ENCODE measurements at places on chromosomes 1 and 21.

GRCh38 chr1:113243529-113243928 lies 146.8 kb upstream of the MAGI3 start:
- no peak for DNase-seq

DNA sequence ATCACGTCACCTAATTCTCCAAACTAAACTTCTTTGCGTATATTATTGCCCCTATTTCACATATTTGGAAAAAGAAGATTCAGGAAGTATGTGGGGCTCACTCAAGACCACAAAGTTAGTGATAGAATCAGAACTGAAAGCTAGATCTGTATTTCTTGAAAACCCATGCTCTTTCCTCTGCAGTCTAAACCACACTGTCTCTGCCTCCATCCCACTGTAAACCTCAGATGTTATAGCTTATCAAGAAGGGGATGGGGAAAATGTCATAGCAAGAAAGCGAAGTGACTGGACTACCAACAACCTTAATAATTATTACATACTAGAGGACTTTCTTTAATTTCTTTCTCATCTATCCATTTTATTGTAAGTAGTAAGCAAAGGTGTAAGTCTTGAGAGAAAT lies 257.7 kb upstream of the SGIP1 start:
- DNase-seq = no peak

DNA sequence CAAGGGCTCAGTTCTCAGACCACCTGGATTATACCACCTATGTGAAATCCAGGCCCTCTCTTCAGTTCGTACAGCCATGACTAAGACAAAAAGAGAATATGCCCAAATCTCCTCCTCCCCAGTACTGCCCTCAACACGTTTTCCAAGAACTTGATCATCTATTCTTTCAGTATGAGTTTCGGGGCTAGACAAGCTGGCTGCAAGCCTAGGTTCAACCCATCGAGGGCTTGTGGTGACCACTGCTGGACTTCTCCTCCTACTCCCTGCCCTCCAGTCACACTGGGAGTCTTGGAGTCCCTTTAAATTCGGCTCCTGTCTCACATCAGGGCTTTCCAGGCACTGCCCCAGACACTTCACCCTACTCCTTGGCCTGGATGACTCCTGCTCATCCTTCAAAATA lies 352.3 kb downstream of the KCNH1 start:
- no peak for DNase-seq

- no peak for DNase-seq
Measured at GRCh38 chr1:6466751-6467150, 778 bp upstream of the TNFRSF25 start.

DNA sequence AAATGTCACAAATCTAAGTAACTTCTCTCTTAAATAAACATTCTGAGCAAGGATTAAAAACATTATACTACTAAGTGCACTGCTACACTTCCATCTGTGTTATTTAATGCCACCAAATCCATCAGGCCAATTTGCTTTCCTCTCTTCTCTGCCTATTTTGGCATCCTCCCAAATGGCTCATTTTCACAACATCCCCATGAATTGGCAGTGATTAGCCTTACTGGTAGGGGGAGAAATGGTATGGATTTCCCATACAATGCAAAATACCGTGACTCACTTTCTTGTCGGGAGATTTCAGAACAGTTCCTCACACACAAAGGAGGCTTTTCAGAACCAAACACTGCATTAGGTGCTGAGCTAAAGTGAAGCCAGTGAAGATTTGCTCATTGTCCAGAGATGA lies 195.7 kb downstream of the MIS18A start:
- DNase-seq = no peak

GRCh38 chr1:5876094-5876650 lies 116.1 kb downstream of the NPHP4 start:
- DNase-seq = no peak

DNA sequence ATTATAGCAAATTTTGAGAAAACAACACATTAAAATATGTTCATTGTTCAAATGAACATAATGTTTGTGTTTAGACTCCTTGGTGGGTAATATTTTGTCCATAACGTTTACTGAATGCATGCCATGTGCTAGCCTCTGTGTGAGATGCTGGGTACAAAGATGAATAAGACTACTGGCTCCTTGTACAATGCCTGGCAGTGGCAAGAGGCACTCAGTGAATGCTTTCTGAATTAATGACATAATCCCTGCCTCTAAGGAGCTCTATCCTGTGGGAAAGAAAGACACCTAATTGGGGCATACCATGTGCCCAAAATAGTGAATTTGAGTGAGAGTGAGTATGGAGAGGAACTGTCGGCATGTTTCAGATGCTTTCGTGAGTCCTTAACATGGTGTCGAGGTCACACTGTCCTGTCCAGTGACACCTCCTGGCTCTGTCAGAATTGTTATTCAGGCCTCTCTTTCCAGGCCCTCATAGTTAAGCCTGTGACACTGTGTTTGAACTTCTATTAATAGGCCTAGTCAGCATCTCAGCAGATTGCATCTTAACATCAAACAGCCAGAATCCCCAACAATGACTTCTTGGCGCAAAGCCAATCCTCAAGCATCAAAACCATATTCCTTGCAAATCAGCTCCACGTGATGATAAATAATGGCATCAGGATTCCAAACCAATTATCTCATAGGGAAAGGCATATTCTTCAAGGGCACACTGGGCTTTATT lies 32.8 kb upstream of the S1PR1 start:
- DNase-seq = no peak

DNA sequence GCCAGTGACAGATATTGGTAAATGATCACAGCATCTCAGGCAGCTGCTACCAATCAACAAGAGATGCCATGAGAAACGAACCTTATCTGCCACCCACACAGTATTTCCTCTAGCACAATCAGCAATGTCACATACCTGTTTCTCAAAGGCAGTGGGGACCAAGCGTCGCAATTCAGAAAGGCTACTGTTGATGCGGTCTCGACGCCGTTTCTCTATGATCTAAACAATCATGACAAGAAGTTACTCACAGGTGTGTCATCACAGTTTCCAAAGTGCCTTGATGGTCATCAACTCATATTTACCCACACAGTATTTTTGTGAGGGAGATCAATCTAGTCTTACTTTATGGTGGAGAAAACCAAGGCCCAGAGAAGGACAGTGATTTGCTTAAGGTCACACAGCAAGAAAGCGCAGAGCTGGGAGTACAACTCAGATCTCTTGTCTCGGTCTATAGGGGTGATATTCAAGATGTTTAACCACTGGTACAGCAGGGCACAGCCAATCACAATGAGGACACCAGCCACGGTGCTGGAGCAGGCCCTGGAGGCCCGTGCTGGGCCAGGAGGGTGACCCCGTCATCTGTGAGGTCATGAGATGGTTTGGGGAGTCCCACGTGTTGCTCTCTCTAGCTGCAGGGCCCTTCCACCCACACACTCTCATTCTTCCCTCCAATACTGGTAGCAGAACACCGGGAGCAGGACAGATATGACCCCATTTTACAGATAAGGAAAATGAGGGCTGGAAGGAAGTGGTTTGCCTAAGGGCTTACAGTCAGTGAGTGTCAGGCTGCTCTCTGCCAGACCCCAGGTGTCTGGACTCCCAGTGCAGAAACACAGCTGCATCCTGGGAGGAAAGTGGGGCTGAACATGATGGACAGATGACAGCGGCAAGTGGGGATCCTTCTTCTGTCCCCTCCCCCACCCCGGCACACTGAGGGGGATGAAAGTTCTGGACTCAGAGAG lies 7.8 kb downstream of the HEYL start:
- no peak for DNase-seq

DNA sequence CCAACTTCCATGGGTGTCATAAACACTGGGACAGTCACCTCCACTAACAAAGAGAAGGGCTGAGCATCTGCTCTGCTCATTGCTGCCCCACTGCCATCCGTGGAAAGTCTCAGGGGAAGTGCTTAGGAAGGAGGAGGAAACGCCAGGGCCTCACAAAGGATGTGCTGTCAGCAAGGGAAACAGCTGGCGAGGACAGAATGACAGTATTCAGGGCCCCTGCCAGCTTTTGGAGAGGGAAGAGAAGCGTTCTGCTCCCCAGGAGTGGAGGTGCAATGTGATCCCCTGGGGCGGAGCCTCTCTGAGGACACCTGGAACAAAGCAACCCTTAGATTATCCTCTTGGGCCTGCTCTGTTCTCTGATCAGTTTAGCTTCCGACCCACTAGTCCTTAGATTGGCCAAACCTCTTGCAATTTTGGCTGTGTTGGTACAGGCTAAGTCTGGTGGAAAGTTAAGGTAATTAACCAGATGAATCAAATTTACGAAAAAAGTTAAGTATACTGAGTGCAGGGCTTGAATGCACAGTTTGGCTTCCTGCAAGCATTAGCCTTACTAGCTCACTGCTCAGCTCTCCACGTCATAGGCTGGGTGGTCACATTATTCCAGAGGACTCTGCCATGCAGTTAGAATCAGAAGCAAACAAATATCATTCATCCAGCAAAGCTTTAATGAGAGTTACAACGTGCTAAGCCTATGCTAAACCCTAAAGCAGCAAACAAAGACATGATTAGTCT lies 170.2 kb upstream of the NFIA start:
- no peak for DNase-seq

- no peak for DNase-seq
Measured at GRCh38 chr1:211896958-211897357, 66.4 kb upstream of the LPGAT1 start.

DNA sequence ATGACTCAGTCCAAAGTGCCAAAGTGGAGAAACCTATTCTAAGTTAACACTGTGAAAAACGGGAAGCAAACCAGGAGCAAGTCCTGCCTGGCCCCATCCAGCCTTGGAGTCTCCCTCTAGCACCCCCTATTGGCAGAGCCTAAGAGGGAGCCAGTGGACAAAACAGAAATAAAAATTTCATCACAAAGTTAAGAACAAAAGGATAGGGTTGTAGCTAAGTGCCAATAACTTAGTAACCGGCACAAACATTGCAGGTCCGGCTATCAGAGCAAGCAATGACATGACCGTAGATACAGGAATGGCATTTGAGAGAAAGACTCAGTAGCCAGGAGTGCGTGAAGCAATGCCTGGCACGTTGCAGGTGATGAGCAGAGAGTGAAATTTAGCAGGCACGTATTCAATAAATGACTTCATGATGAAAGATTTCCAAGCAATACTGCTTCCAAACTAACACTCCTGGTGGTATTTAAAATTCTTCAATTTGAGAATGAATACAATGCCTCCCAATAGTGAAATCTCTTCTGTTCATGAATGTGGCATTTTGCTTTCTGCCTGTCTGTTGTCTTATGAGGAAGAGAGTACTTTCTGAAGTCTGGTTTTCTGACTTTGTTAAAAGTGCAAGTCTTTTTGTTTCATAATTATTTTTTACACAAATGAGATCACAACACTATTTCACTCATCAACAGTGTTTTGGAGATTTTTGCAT lies 391.0 kb downstream of the OMA1 start:
- no peak for DNase-seq

GRCh38 chr1:90778486-90778885 lies 61.4 kb upstream of the BARHL2 start:
- no peak for DNase-seq

GRCh38 chr1:197439708-197440280 lies 171.7 kb downstream of the CRB1 start:
- no peak for DNase-seq

- no peak for DNase-seq
Measured at GRCh38 chr21:33418691-33419090, 15.5 kb downstream of the IFNGR2 start.

GRCh38 chr21:15353546-15353945 lies 288.7 kb upstream of the NRIP1 start:
- no peak for DNase-seq

DNA sequence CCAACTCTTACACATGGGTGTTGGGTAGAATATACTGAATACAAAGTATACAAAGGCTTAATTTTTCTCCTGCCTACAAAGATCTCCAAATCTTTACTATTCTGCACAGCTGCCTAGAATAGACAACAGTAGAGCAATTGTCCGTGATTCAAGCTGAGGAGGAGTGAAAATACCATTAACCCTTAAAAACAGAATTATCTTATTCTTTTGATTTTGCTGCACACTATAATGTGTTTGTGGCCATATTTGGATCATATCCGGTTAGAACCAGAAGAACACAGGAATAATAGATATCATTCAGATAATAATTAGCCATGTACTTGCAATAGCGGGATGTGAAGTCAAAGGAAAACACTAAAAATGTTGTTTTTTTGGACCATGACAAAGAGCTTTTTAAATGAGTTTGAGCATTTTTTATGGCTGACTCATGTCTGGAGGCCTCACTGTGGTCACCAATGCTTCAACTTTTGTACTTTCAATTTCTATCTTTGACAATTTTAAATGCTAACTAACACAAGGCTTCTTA lies 197.6 kb upstream of the FOXD3 start:
- DNase-seq = no peak

GRCh38 chr1:223114871-223115270 lies 28.2 kb downstream of the TLR5 start:
- DNase-seq = no peak

DNA sequence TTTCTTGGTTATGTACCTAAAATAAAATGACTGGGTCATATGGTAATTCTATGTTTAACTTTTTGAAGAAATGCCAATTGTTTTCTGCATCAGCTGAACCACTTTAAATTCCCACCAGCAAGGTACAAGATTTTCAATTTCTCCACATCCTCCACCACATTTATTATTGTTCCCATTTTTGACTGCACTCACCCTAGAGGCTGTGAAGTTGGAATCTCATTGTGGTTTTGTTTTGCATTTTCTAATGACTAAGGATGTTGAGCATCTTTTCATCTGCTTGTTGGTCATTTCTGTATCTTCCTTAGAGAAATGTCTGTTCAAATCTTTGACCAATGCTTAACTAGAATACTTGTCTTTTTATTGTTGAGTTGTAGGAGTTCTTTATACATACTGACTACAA lies 72.5 kb downstream of the ASTN1 start:
- no peak for DNase-seq

DNA sequence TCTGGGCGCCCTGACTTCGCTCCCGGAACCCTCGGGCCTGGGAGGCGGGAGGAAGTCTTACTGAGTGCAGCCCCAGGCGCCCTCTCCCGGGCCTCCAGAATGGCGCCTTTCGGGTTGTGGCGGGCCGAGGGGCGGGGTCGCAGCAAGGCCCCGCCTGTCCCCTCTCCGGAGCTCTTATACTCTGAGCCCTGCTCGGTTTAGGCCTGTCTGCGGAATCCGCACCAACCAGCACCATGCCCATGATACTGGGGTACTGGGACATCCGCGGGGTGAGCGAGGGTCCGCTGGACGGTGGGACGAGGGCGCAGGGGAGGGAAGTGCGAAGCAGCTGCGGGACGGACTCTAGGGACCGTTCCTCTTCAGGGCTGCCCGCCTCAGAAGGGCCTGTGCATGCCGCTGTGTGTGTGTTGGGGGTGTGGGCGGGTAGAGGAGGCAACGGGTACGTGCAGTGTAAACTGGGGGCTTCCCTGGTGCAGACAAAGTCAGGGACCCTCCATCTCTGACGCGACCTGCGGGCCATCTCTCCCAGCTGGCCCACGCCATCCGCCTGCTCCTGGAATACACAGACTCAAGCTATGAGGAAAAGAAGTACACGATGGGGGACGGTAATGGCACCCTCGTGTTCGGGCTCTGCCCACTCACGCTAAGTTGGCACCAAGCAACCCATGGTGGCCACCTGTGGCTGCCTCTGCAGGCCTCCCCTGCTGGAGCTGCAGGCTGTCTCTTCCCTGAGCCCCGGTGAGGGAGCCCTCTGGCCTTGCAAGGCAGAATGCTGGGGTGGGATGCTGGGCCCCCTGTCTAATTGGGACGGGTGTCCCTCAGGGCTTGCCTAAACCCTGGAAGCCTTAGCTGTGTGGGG lies at the start of gene GSTM1:
Gene GSTM1 (plus strand): TSS at position 177 of the 859 bp plus-strand sequence. CDS start 57 bp downstream, at position 234.
- no peak for DNase-seq
